ENCODE measurements at places on chromosomes 12 and 14. TPM values are rescaled to one million over a fixed set of nuclear protein-coding genes. Genes with fewer than 3 reads are reported as not detected.

Gene ST8SIA1
- total RNA-seq: not detected

Gene OTOGL
- total RNA-seq: not detected

Gene CABP1
- total RNA-seq: 0.27 TPM

Gene SPTLC2
- 43.8 TPM for total RNA-seq

Gene TEP1
- 120 TPM for total RNA-seq

Gene RBMS2
- total RNA-seq: 3.4 TPM

Gene TESPA1
- 35.5 TPM for total RNA-seq

Gene HHIPL1
- total RNA-seq: not detected

Gene LIN7A
- total RNA-seq: not detected

Gene CACNA1C
- 0.02 TPM for total RNA-seq

Gene FAM186B
- total RNA-seq: 0.93 TPM

Gene CNOT2
- total RNA-seq: 92.4 TPM

Gene SERPINA3
- not detected for total RNA-seq

Gene TMEM132C
- not detected for total RNA-seq

Gene CBLN3
- total RNA-seq: 61.1 TPM

Gene INSM2
- total RNA-seq: not detected

Gene PTPRQ
- total RNA-seq: not detected

Gene GLS2
- total RNA-seq: 2.6 TPM

Gene DNAI7
- total RNA-seq: 0.15 TPM

Gene TOGARAM1
- total RNA-seq: 12.7 TPM

Gene RD3L
- not detected for total RNA-seq

Gene INHBC
- total RNA-seq: 0.10 TPM

Gene RTN1
- not detected for total RNA-seq

Gene NOVA1
- total RNA-seq: not detected

Gene CD163
- 0.07 TPM for total RNA-seq

Gene STAC3
- 5.5 TPM for total RNA-seq

Gene TRHDE
- total RNA-seq: not detected

Gene SNW1
- 89.3 TPM for total RNA-seq
